ENCODE measurements at places on chromosomes 12 and 14.

- no peak for DNase-seq
These were observed 601.5 kb downstream of the KCNH5 start for GRCh38 chr14:62443796-62444195.

DNA sequence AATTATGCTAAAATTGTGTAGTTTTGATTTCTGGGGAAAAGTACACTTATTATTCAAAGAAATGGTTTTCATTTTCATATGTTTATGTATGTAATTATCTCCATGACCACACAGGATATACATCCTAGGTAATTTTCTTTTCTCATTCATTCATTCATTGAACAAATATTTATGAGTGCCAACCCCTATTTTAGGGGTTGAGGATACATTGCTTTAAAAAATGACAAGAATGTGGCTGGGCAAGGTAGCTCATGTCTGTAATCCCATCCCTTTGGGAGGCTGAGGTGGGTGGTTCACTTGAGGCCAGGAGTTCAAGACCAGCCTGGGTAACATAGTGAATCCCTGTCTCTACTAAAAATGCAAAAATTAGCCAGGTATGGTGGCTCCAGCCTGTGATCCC, 40.9 kb downstream of the SGPP1 start:
- DNase-seq = no peak

- DNase-seq = no peak
These were observed 8.7 kb downstream of the ZCCHC8 start for GRCh38 chr12:122491991-122492390.

DNA sequence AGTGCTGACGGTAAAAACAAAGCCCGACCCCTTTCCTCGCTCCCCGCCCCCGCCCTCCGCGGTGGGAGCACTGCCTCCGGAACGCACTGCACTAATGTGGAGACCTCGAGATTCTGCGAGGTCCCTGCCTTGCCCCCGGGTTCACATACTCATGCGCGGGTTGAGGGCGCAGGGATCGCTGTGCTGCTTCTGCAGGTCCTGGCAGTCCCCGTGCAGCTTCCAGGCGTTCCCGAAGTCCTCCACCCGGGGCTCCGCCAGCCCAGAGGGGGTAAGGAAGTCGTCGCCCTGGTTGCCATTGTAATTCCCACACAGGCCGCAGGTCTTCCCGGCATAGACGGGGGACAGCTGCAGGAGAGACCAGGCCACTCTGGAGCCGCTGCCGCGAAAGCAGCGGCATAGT, 66.8 kb downstream of the VWF start:
- peak; percentile 84 for DNase-seq

DNA sequence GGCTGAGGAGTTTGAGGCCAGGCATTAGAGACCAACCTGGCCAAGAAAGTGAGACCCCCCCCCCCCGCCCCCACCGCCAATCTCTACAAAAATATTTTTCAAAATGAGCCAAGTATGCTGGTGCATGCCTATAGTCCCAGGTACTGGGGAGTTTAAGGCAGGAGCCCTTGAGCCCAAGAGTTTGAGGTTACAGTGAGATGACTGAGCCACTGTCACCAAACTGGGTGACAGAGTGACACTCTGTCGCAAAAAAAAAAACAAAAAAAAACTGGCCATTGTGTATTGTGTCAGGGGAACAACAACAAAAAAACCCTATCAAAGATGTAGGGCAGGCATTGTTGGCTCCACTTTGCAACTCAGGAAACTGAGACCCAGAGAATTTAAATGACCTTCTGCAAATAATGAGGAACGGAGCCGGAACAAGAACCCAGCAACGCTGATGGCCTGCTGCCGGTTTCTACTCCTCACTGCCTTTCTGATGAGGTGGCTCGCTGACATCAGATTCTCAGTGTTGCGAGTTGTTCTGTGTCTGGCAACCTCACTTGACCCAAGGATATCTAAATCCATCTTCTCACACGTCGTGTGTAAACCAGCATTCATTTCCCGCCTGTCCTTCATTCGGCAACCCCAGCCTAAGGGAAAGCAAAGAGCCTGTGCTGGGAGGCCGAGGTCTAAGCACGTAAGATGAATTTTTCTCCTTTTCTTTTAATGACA, 195.2 kb upstream of the CRY1 start:
- no peak for DNase-seq

DNA sequence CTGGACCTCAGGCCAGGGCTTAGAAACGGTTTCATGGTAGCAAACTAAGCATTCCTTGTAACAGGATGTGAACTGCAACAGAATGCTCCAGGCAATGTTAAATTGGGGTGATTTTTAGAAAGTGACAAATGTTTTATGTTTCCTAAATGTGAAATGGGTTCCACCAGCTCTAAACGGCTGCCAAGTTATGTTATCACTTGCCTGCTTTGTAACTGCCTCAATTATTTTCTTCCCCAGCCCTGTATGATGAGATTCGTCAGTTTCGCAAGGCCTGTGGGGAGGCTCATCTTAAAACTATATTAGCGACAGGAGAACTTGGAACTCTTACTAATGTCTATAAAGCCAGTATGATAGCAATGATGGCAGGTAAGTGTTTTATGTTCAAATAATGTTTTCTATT, 70.9 kb downstream of the DERA start:
- DNase-seq = no peak

- DNase-seq = no peak
These were observed 105.8 kb downstream of the SPTSSA start for GRCh38 chr14:34356264-34356654.

All from iPS-NIHi11 (cell line).